ENCODE measurements at places on chromosomes 4 and X.

GRCh38 chrX:915427-916229, 285.0 kb downstream of the SHOX start:
- DNase-seq, result no peak

GRCh38 chrX:130896802-130897501, 6.1 kb downstream of the ENOX2 start:
- DNase-seq, result no peak

GRCh38 chr4:62003695-62004094, 803.6 kb downstream of the ADGRL3 start:
- no peak for DNase-seq

DNA sequence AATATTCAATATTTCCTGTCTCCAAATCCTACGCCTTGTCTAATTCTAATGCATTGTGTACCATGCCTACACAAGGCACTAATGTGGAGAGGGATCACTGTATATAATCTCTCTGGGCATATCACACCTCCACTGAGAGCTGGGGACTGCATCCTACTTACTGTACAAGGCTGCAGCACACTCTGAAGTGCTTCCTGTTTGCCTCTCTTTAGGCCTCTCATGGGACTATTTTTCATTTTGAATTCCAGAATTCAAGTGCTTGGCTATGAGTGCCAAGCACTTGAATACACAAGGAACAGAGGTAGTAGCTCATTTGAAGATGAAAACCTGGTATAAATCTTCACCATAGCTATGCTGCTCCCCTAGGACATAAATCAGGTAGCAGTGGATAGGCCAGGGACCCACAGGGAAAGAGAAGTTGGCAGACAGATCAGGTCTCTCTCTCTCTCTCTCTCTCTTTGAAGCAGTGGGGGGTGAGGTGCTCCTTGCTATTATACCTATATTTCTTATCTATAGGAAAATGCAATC, 229.7 kb upstream of the MBNL3 start:
- no peak for DNase-seq

DNA sequence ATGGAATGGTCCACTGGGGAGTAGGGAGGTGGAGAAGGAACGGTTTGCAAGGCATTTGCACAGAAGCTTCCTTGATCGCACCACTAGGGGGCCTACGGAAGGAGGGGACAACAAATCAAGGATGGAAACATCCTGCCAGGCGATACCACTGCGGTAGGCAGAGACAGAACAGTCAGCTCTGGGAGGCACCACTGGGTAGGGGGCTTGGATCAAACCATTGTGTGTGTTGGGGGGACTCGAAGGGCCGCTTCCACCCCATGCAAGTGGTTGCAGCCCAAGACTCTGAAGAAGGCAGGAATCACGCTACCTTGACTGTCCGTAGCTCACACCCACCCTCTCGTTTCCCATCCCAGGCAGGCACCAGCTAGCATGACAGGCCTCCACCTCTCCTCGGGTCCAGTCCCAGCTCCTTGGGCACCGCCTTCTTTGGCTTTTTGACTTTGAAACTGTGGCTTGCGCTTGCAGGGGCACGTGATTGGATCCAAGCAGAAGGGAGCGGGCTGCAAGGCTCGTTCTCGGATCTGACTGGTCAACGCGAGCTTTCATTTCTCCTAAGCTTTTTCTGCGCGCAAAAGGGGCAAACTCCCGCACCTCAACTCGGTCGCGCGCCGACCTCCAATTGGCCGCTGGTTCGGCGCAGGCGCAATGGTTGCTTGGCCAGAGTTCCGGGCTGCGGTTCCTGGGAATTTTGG, 28.4 kb downstream of the GAGE1 start:
- DNase-seq, result peak; percentile 29

DNA sequence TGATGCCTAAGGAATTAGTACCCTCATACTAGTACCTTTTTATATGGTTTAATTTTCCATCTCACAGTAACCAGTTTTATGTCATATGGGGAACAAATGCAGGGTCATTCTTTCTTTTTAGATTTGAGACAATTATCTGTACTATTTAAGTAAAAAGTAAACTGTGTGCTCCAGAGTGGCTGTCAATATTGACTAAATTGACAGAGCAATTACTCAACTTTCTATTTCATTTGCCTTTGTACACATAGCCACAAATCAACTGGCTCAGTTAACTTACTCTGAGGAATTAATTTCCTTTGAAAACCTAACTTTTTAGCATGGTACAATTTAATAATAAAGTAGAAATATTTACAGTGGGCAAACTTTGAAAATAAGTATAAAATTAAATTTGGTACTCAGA, 28.5 kb upstream of the TEX13C start:
- no peak for DNase-seq

Data from RKO (cell line).